Stomach (tissue), 19 donors: ENCODE measurements at places on chromosomes 3 and 15. TPM values are rescaled to one million over a fixed set of nuclear protein-coding genes. Genes with fewer than 3 reads are reported as not detected.

Gene CLDN18
- 1.4 TPM for total RNA-seq

Gene CX3CR1
- total RNA-seq = not detected

Gene IL16
- total RNA-seq = 4.9 TPM

Gene LRTM1
- total RNA-seq = not detected

Gene SCN11A
- not detected for total RNA-seq

Gene WDR72
- not detected for total RNA-seq

Gene PTH1R
- 4.0 TPM for total RNA-seq

Gene FOXB1
- total RNA-seq = not detected

Gene WNT7A
- total RNA-seq = not detected

Gene GUCA1C
- not detected for total RNA-seq

Gene NR2F2
- 39.7 TPM for total RNA-seq

Gene TMCC1
- 24.6 TPM for total RNA-seq

Gene COL6A5
- total RNA-seq = 0.72 TPM

Gene CA12
- 14.3 TPM for total RNA-seq
